ENCODE measurements at places on chromosomes 2 and 18.

DNA sequence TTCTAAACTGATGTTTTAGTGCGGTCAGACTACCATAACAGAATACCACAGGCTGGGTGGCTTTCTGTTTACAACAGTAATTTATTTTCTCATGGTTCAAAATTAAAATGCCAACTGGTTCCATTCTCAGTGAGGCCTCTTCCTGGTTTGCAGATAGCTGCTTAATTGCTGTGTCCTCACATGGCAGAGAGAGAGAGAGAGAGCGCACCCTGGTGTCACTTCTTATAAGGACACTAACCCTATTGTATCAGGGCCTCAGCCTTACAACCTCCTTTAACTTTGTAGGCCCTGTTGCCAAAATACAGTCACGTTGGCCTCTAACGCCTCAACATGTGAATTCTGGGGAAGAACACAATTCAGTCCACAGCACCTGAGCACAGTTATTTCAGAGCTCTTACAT lies 37.5 kb upstream of the ZNF385B start:
- no peak for DNase-seq

DNA sequence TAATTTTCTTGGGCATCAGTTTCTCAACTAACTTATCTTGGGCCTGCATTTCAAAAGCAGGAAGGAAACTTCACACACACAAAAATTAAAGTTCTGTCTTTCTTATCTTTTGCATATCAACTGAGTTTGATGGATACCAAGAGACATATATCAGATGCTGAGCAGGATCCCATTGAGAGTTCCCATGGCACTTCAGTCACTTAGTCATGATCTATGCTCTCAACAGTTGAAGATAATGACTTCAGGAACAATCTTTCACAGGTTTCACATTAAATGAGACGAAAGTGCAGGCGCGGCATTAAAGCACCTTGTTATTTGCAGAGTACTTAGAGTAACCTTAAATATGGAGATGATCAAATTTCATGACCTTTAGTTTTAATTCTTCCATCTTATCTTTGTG lies 2139.8 kb upstream of the CELF4 start:
- DNase-seq: no peak

DNA sequence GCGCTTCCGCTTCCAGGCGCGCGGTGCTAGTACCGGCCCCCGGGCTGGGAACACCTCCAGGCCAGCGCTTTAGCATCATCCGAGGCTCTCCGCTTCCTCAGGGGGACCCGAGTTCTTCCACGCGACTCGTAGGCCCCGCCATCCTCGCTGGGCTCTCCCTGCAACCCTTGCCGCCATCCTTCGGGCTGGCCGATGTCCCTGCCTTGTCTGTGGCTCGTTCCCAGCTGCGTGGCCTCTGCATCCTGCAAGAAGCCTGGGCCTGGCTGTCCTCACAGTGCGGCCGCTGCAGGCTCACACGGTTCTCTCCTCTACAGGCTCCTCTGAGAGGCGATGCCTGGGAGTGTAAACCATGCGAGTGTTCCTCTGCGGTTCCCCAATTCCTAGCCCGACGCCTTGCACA lies 98.6 kb upstream of the PXDN start:
- DNase-seq: no peak

DNA sequence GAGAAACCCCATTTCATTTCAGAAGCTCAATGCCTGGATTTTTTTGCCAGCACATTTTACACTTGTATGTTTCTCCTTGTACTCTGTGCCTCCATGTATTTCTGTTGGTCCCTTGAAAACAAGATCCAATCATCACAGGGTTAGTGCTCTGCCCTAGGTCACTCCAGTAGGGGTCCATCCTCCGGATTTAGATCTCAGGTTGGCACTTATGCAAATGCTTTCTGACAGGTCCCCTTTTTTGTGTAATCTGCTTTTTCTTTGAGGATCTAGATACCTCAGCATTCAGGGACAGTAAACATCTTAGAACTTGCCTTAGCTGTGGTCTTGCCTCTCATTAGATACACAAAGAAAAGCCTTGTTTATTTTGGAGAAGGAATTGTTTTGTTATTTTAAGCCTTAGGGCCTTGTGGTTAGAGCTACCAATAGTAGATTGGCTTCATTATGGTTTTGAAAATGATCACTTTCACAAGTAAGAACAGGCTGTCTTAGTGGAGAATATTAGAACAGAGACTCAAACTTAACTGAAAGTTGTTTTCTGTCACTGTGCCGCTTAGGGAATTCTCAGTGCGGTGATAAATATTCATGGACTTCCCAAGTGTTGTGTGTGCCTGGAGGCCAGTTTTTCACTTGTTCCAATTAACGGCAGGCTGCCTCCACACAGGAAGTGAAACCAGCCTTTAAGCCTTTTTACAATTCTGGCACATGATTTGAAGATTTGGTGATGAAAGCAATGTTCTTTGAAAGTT lies 7.8 kb downstream of the MERTK start:
- no peak for DNase-seq

DNA sequence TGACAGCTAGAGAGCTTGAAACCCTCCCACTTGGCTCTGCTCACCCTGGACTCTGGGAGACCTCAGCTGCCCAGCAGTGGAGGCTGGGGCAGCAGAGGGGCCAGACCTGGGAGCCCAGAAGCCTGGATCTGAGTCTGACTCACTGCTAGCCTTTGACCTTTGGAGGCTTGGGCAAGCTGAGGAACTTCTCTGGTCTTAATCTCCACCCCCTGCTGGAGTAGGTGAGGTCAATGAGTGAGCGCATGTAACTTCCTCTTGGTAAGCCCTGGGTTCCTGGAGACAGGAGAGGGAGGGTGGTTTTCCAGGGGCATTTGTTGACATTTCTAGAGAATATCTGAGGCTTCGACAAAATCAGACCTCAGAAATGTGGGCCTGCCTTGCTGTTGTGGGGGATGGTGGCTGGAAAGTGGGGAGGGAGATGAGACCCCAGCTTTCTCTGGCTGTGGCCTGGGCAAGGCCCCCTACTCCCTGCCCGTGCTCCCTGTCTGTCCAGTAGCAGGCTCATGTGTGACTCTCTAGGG lies 73.0 kb upstream of the YWHAQ start:
- DNase-seq: no peak

- DNase-seq: no peak
Measured at GRCh38 chr2:189595417-189595816, 14.8 kb upstream of the SLC40A1 start.

DNA sequence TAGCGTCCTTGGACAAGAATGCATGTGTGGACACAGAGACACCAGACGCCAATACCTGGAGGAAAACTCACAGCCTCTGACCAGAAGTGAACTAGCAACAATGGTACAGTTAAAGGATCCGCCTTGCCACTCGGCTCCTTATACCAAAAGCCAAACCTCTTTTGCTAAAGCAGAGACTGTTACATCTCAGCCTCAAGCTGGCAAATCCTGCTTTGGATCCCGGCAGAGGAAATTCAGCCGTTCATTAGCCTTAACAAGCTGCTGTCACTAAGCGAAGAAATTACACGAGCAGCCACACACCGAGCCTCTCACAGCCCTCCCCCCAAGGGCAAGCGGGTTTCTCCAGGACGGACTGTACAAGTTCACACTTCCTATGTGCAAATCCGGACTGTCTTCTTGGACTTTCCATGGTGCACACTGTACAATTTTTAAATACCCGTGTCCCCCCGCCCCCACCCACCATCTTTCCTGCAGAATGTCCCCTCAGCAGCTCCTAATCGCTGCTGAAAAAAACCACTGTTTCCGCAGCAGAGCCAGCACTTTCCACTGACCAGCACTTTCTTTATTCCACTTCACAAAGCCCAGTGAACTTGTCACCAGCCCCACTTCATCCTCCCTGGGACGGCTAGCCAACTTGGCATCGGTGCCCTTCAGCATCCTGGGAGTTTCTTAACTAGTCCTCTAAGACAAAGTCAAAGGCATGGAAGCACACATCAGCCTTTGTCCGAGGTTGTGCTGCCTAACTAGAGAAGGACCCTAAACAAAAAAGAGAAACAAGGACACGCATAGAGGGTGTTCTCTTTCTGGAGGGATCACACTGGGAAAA lies 1.5 kb downstream of the KLF7 start:
- peak; percentile 16 for DNase-seq

DNA sequence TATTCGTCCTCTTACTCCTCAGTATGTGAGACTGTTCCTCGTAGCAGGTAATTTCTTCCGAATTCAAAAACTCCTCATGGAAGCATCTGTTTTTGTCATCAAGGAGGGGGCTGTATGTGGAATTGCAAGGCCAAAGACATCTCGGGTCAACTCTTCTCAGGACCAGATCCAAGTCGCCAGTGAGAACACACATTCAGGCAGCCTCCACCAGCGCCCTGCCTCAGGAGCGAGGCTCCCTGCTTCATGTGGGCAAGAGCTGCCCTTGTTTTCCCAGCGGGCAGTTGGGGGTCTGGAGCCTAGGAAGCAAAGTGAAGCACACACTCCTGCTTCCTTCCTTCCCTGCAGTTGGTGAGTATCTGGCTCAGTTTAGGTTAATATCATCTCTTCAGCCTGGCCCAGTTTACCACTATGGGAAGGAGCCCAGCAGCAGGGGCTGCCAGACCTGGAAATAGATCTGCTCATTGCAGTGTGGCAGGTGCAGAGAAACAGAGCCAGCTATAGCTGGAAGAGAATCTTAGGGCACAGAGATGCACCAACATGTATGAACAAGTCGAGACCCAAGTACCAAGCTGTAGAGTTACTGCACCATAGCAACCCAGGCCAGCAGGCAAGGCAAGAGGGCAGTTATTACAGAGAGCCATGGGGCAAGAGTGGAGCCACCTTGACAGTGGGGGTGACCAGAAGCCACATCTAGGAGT lies 25.3 kb downstream of the TMEM127 start:
- DNase-seq: no peak

- no peak for DNase-seq
Measured at GRCh38 chr2:104862058-104862941, 8.4 kb downstream of the POU3F3 start.

DNA sequence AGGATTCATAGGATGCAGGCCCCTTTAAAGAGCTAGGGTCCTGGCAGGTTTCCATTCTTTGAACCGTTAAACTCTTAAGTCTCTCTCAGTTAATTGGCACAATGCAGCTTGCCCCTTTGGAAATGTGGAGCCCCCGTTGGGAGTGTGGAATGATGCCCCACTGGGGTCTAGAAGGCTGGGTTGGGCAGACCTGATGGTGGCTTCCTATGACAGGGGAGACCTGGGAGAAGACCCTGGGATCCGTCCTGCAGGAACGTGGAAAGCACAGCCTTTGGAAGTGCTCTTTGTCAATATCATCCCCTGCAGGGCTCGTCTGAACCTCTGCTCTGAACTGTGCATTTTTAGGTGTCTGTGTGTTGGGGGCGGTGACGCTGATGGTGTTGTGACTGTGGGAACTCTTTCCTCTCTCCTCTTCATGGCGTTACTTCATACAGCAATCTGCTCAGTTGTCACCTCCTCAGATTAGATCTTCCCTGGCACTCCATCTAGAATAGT lies 190.6 kb downstream of the MYCN start:
- DNase-seq: no peak

GRCh38 chr2:206443735-206444527 lies 599 bp downstream of the ADAM23 start:
- no peak for DNase-seq

GRCh38 chr2:68693951-68694350 lies 40.7 kb upstream of the ARHGAP25 start:
- no peak for DNase-seq

DNA sequence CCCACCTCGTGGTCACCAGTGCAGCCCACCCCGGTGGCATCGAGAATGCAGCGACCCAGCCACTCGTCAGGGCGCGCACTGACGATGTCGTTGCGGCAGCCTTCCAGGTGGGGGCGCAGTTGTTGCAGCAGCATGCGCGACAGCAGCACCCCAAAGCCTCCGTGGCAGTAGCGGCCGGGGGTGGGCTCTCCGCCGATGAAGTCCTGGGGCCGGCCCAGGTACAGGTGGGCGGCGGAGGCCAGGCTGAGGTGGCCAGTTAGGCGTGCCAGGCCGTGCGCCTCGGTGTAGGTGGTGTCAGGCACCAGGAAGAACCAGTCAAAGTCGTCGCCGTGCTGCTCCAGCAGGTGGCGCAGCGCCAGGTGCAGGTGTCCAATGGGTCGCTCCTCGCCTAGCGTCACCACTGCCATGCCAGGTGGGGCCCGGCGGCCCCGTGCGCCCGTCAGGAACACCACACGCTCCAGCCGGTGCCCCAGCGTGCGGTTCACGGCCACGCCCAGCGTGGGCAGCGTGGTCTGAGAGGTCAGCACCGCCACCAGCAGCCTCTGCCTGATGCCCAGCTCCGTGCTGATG lies 1.9 kb downstream of the CHPF start:
- peak; percentile 88 for DNase-seq
